Left renal pelvis (tissue), 4 donors: ENCODE measurements at places on chromosomes 7 and 10. TPM values are rescaled to one million over a fixed set of nuclear protein-coding genes. Genes with fewer than 3 reads are reported as not detected.

Gene OR2F1
- polyA plus RNA-seq: 0.15 TPM

DNA sequence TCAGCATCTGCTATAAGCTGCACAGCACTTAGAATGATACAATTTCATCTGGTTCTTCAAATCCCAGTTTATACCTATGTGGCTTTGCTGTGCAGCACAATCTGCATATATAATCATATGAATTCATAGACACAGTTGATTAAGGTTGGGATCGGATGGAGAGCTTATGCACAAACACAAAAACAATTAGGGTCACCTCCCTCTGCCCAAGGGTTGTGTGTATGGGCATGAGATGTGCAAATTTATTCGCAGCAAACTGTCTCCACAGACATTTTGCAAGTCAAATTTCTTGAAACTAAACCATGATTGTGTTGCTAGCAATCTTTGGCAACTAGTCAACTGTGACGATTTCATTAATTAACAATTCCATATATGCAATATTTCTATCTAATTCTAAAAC, 955.7 kb downstream of the SORCS3 start:
- no peak for DNase-seq

DNA sequence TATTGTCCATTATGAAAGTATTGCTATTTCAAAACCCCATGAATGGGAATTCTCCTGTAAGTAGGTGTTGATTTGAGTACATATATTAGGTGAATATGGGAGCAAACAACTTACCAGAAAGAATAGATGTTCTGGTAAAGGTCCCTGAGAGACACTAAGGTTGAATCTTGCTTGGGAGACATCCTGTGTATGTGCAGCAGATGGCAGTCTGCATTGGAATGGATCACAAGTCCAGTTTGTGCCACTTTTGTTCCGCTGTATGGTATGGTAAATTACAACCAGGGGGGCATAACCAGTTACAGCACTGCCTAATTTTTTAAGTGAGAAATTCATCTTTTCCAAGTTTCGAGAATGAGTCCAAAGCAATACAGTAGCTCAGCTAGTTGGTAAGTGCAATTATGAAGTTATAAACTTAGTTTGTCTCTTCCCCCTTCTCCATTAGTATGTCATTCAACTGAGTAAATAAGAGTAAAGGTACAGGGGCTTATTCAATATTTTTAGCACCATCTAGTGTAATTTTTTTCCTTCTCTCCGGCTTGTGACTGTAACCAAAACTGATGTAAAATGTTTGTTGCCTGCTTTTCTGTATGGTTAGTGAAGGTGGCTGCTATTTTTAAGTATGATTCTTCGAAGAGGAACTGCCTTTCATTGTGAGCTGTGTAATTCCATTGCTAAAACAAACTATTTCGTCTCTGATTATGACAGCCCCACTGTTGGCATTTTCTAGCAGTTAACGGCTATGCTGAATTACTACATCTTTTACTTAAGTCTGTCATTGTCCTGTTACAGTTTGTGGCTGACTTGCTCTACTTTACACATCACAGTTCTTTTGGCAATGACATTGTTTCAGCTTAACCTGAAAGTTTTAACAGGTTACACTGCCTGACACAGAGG, 2.8 kb downstream of the MCU start:
- no peak for DNase-seq

DNA sequence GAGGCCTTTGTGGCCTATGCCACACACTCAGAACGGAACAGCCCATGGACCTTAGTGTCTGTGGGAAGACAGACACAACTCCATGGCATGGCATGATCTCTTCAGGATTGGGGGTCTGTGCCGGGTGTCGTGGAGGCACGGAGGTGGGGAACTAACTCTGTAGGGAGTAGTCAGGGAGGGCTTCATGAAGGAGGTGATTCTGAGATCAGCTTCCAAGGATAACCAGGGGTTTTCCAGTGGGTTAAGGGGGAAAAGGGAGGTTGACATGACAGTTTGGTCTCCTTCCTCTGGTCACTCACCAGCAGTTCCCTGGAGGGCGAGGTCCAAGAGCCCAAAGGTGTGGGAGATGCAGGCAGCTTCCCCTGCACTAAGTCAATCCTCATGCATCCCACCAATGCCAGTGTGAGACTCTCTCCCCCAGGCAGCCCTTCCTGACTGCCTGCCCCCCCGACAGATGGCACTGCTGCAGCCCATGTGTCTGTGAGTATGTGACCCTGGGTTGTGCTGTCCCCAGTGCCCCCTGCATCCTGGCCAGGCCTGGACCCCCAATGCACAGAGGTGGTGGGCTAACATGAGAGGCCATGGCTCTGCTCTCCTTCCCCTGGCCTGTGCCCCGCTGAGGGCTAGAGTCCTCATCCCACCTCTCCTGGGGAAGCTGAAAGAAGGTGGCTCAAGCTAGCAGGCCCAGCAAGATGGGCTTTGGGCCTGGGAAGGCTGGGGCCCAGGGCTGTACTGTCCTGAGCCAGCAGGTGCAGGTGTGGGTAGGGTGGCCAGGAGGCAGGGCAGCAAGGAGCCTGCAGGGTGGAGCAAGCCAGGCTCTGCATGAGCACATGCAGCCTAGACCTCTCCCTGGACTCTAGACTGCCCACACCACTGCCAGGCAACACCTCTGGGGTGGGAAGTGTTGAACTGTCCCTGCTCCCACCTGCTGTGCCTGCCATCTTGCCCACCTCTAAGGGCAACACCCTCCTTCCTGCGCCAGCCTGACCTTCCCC, 39.7 kb downstream of the RASGEF1A start:
- DNase-seq: no peak

Gene GNG11
- 34.1 TPM for polyA plus RNA-seq

- DNase-seq: no peak
Measured at GRCh38 chr10:114375047-114375446, 29.3 kb downstream of the AFAP1L2 start.
